NCI-H446 treated with DMSO at 0.1 percent for 48 hours (cell line): ENCODE measurements at places on chromosomes 11 and 22.

DNA sequence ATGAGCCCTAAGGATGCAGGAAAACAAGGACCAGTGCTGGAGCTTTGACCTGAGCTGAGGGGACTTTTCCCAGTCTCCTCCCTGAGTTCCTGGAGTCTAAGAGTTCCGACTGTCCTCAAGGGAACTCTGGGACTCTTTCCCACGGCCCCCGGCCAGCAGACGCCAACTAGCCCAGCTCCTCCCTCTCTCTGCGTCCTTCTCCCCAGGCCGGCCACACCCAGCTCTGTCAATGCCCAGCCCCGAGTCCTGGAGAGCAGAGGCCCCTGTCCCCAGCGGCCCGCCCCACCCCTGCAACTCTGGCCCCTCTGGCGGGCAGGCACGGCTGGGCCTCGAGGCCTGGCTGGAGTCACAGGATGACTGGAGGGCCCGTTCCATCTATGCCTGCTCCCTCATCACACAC, 29.8 kb downstream of the NECTIN1 start:
- no peak for DNase-seq

DNA sequence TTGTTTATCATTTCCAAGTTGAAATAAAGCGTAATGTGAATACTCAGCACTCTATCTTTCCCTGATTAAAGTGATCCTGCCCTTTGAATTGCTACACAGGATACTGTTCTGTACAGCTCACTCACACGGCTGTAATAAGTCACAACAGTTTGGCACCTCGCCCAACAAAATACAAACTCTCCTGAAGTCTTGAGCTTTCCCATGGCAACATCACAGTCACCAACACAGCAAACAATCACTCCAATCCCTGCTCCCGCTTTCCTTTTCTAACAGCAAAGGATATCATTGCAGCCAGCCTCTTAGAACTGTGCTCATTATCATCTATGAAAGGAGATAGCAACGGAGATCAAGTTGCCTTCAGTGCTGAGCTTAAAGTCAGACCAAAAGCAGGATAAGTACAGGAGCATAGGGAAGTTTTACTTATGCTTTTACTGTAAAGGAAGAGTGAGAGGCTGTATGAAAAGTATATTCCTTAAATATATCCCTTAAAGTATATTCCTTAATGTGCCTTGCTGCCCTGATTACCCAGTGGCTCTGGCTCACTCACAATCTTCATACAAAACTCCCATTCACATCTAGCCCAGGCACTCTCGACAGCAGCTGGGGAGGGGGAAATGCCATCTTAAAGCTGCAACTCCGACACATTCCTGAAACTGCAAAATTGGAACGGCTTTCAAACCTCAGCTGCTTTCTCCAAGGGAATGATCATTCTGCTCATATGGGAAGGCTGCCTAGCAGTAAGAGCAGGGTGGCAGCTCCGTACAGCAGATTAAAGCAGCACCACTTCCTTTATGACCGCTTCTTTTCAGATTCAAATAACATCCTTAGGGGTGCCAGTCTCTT, 35.8 kb downstream of the MAML2 start:
- peak; percentile 83 for DNase-seq

DNA sequence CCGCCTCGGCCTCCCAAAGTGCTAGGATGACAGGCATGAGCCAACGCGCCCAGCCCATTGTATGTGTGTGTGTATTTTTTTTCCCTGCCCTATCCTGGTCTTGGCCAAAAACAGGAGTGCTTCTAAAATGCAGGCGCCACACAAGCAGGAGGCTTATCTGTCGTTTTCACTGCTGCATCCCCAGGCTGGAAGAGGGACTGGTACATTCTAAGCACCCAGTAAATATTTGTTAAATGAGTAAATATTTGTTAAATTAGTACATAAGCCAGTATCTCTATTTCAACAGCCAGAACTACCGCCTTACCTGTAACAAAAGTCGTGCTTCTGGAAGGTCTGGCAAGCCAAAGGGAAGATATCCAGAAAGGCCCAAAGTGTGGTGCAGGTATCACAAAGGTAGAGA, 24.9 kb downstream of the ASCC2 start:
- DNase-seq, result no peak

DNA sequence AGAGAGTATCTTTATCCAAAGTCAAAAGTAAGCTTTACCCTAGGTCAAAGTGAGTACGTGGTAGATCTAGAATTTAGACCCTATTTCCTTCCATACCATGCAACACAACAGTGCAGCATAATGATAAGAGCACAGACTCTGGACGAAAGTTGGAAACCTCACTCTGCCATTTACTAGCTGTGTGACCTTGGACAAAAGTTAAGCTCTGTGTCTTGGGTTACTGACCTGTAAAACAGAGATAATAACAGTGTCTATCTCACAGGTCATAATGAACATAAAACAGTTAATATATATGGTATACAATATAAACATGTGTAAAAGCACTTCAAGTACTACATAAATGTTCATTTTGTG, 13.6 kb upstream of the CHRNA10 start:
- no peak for DNase-seq

DNA sequence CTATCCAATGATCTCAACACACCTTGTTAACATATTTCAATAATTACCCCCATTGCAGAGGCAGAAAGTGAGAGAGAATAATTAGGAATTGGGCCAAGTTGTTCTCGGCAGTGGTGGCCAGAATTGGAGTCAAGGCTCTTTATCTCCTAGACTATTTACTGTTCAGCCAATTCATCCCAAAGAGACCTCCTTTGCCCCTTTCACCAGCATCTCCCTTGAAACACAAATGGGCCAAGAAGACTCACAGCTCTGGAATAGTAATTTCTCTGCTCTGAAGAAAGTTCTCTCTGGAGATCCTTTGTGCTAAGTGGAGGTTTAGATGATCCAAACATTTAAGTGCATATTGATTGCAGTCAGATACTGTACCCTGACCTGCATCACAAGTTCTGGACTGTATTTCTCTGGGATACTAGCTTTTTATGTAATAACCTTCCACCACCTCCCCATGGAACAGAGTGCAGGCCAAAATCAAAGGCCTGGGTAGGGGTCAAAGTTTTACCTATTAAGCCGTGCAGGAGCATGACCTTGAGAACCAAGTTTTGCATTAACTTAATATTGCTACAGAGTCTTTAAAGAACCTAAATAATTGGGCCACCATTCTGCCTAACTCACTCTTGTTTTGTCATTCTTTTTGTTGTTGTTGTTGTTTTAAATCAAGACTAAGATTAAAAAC, 19.6 kb upstream of the CADM1 start:
- DNase-seq, result no peak

- no peak for DNase-seq
These were observed 1.2 kb downstream of the NOX4 start for GRCh38 chr11:89489930-89490329.

DNA sequence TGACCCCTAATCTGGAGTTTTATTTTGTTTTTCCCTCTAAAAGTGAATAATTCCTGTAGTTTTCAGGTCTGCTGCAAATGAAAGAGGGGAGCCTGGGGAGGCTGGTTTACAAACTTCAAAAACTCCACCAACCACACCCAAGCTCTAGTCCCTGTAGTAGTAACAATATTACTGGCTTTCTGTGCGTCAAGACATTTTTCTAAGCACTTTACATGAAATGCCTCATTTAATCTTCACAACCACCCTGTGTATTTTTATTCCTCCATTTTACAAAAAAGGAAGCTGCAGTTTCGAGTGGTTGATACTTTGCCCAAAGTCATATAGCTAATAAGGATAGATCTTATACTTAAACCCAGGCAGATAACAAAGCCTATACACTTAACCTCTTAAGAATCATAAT, 23.5 kb downstream of the CTNND1 start:
- no peak for DNase-seq

- no peak for DNase-seq
These were observed 41.8 kb downstream of the MAP6 start for GRCh38 chr11:75626889-75627529.

DNA sequence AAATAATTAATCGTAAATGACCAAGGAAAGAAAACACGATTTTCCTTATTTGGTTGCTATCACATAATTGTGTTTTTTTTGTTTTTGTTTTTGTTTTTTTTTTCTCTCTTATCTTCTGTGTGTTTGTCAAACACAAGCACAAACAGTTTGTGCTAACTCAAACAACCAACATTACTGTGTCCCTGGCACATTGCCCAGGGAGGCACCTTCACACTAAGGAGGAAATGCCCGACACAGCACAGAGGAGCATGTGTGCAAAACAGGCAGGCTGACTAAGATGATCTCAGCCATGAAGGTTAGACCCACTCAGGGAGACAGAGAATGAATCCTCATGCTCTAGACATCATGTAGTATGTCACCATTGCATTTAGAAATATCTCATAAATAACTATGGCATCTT, 130.1 kb downstream of the SOX6 start:
- no peak for DNase-seq

- DNase-seq, result no peak
These were observed 6.9 kb downstream of the UBE4A start for GRCh38 chr11:118366287-118366686.

GRCh38 chr22:27962268-27963044, 43.4 kb upstream of the PITPNB start:
- no peak for DNase-seq

DNA sequence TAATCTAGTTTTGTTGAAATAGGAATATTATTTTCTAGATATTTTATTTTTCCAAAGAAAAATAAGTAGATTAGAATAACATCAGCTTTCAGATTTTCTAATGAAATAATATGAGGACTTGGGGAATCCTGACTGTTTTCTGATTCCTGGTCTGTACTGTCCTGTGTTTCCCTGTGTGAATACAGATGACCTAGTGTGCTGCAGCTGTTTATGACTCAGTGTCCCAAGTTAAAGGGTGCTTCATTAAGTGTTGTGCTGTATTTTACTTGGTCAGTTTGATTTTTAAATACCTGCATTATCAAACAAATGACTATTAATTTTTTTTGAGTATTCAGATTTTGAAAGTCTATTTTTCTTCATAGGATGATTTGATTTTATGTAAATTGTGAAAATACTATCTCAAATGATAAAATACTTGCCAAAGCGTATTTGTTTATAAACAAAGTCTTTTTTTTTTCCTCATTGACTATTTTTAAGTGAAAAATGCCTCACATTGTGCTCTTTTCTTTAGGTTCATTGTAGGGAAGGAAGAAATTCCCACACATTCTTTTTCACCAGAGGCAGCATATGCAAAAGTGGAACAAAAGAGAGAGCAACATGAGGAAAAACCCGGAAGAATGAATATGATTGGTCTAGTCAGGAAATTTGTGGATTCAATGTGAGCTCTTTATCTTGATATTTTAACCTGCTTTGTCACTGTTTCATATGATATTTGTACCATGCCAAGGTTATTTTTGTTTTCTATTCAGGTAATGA, 264.2 kb downstream of the TMEM135 start:
- DNase-seq, result no peak

GRCh38 chr11:66676931-66677598, 622 bp downstream of the RBM4B start:
- DNase-seq, result no peak

- no peak for DNase-seq
These were observed 23.1 kb downstream of the IGLL1 start for GRCh38 chr22:23557036-23557435.

DNA sequence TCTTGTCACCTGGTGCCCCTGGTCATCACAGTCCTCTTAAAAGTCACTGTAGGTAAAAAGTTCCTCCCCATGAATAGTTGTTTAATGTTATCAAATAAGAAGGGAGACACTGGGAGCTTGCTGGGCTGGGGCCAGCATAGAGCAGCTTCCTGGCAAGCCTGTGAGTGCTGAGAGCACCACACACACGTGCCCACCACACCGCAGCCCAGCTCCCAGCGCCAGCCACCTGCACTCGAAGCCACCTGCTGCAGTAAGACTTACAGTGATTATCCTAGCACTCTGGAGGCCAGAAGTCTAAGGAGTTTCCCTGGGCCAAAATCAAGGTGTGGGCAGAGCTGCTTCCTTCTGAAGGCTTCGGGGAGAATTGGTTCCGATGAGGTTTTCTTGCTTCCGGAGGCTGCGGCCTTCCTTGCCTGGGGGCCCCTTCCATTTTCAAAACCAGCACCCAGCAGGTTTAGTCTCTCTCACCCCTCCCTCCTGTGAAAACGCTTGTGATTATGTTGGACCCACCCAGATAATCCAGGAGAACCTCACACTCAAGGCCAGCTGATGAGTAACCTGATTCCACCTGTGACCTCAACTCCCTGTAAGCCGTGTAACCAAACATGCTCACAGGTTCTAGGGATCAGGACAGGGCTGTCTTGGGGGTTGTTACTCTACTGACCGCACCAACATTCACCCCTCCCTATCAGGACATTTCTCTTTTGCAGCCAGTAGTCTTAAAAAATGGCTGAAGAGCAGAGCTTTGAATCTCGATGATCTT, 687.2 kb downstream of the TBC1D22A start:
- no peak for DNase-seq

DNA sequence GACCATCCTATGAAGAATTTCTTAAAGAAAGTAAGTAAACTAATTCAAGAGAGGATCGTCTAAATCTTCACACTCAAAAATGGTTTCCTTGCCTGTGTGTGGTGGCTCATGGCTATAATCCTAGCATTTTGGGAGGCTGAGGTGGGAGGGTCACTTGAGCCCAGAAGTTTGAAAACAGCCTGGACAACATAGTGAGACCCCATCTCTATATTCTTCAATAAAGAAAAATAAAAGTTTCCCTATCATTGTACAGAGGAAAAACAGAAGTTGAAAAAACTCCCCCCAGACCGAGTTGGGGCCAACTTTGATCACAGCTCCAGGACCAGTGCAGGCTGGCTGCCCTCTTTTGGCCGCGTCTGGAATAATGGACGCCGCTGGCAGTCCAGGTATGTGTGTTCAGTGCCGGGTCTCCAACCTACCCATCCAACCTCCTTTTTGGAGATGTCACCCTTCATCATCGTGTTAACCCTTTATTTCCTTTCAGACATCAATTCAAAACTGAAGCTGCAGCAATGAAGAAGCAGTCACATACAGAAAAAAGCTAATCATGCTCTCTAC, 3.0 kb downstream of the RPS25 start:
- DNase-seq, result no peak

GRCh38 chr11:125404811-125405790, 91.0 kb downstream of the FEZ1 start:
- no peak for DNase-seq

GRCh38 chr11:103988595-103988969, 47.9 kb upstream of the DDI1 start:
- no peak for DNase-seq

DNA sequence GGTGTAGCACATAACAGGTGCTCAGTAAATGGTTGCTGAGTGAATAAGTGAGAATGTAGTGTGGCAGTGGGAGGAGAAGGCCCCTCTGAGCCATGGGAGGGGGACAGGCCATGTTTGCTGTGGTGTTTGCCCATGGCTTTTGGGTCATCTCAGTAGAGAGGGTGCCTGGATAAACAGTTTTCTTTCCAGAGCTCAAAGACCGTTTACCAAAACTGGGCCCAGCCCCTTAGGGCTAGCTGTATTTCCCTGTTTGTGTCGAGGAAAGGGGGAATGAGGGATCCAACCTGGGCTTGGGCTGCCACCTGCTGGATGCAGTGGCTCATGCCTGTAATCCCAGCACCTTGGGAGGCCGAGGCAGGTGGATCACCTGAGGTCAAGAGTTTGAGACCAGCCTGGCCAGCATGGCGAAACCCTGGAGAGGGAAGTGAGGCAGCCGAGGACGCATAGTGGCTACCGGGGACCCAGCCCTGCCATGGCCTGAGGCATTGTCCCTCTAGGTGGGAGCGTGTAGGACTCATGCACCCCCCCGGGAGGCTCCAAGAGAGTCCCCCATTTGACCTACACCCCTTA, 8.7 kb upstream of the LTO1 start:
- DNase-seq, result no peak
